Stimulated activated memory B cell treated with anti-CD40 and anti-IgM and Interleukin-4, amounts not matched to agents 10 μg/mL and 1 μg/mL and 100 μg/mL, for 72 hours (primary cell): ENCODE measurements at places on chromosomes 3 and 15.

DNA sequence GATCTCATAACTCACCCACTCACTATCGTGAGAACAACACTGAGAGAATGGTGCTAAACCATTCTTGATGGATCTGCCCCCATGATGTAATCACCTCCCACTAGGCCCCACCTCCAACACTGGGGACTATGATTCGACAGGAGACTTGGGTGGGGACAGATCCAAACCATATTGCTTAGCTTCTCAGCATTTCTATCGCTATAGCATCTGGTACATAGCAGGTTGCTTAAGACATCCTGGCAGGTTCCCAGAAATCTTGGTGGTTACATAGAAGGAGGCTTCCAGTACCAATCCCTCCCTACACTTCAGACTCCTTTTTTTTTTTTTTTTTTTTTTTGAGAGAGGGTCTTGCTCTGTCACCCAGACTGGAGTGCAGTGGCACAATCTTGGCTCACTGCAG, 487.8 kb downstream of the EDEM1 start:
- no peak overlapping the region for H3K27ac ChIP-seq
- no peaks in the 10 kb centered on the region for H3K4me1 ChIP-seq
- H3K36me3 ChIP-seq, result no peaks in the 10 kb centered on the region
- H3K4me3 ChIP-seq, result no peak overlapping the region
- no peaks in the 10 kb centered on the region for H3K27me3 ChIP-seq

- no peaks in the 10 kb centered on the region for H3K27me3 ChIP-seq
- no peak overlapping the region for H3K27ac ChIP-seq
- no peak overlapping the region for H3K4me3 ChIP-seq
Measured at GRCh38 chr3:26579116-26579515, 43.5 kb upstream of the LRRC3B start.

GRCh38 chr3:42535981-42536784, 33.7 kb downstream of the VIPR1 start:
- no peaks in the 10 kb centered on the region for H3K36me3 ChIP-seq
- H3K4me3 ChIP-seq, result no peak overlapping the region
- no peaks in the 10 kb centered on the region for H3K27me3 ChIP-seq
- no peak for ATAC-seq

GRCh38 chr3:128493570-128494366, 767 bp upstream of the GATA2 start:
- no peak for ATAC-seq
- no peak overlapping the region for H3K27ac ChIP-seq
- peaks cover 39% of the 10 kb centered on the region for H3K4me1 ChIP-seq
- no peaks in the 10 kb centered on the region for H3K36me3 ChIP-seq
- H3K4me3 ChIP-seq, result peak overlapping the region; percentile 41
- peaks cover 93% of the 10 kb centered on the region for H3K27me3 ChIP-seq

DNA sequence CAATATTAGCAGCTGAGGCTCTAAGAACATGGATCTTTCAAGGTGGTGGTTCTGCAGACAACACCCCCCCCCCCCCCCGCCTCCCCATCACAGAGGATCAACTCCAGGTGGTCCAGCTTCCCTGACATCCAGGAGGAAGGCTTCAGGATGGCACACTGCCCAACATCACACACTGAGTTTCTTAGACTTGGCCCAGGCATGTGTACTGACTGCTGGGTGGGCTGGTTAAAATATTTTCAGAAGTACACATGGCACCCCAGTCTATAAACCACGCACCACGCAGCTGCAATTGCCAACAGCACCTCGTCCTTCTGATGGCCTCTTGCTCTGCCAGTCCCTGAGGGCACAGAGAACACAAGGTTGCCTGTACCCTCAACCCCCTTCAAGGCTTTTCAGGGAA, 22.1 kb downstream of the SRPRB start:
- no peak for ATAC-seq
- H3K27ac ChIP-seq, result no peak overlapping the region
- no peaks in the 10 kb centered on the region for H3K27me3 ChIP-seq
- peaks cover 28% of the 10 kb centered on the region for H3K36me3 ChIP-seq
- no peak overlapping the region for H3K4me3 ChIP-seq

- H3K27ac ChIP-seq, result no peak overlapping the region
- H3K27me3 ChIP-seq, result no peaks in the 10 kb centered on the region
Measured at GRCh38 chr3:72437661-72438406, 410.4 kb downstream of the SHQ1 start.

DNA sequence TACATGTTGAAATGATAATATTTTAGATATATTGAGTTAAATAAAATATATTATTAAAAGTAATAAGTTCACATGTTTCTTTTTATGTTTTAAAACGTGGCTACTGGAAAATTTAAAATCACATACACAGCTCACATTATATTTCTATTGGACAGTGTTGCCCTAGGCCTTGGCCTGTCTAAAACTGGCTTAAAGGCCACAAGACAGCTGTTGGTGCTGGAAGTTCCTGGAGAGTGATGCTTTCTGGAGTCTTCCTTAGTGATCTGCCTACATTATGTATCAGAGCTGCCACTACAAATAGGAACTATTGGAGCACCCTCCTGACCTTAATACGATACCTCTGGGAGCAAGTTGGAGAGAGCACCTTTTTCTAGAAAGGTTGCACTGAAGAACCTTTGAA, 254.1 kb upstream of the C2CD4B start:
- H3K4me1 ChIP-seq, result no peaks in the 10 kb centered on the region
- H3K27me3 ChIP-seq, result peaks cover 12% of the 10 kb centered on the region
- no peaks in the 10 kb centered on the region for H3K36me3 ChIP-seq
- no peak for ATAC-seq
- H3K4me3 ChIP-seq, result no peak overlapping the region
- no peak overlapping the region for H3K27ac ChIP-seq

- ATAC-seq, result no peak
- H3K4me1 ChIP-seq, result peaks cover 9% of the 10 kb centered on the region
- H3K36me3 ChIP-seq, result no peaks in the 10 kb centered on the region
- H3K27me3 ChIP-seq, result peaks cover 39% of the 10 kb centered on the region
- H3K4me3 ChIP-seq, result no peak overlapping the region
Measured at GRCh38 chr15:76330080-76330680, 6.4 kb upstream of the ISL2 start.

DNA sequence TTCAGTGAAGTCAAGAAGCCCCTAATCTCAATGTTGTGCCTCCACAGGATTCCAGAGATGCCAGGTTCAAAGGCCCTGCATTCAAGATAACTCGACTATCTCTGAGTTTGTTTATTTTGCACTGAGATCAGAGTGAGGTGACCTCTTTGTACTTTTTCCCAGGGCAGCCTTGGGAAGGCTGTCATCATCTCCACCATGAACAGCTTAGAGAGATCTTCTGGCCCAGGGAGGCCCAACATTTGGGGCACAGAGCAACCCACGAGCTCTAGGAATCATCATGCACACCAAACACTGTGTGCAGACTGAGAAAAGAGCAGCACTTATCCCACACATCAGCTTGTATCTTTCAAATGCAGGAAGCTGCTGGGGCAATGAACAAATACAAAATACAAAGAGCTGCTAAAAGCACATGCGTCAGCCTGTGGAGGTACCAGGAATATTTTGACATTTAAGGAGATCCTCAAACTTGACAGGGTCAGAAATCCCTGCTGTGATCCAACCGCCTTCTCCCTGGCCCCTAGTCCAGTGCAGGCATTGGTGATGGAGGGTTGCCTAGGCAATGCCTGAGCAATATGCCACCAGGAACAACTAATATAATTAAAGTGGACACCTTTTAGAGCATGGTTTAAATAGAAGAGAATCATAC, 33.6 kb downstream of the TRIM42 start:
- peaks cover 8% of the 10 kb centered on the region for H3K27me3 ChIP-seq
- no peak overlapping the region for H3K27ac ChIP-seq
- ATAC-seq, result no peak

DNA sequence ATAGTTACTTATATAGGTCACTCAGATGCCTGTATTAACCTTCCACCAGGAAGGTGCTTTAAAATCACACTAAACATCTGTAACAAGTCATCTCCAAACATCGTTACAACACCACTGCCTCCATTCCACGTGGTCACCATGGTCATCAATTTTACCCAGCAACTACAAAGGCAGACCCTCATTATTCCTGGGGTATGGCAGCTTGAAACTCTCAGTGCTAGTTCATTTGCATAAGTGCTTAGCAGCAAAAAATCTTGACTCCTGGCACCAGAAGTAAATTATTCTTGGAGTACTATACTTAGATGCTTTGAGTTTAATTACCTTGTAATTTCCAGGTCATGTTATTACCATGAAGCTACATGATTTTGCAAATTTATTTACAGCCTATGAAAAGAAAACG, 250.6 kb downstream of the KBTBD8 start:
- no peaks in the 10 kb centered on the region for H3K4me1 ChIP-seq
- no peak for ATAC-seq
- H3K36me3 ChIP-seq, result no peaks in the 10 kb centered on the region
- H3K4me3 ChIP-seq, result no peak overlapping the region
- H3K27me3 ChIP-seq, result no peaks in the 10 kb centered on the region
- H3K27ac ChIP-seq, result no peak overlapping the region

- no peaks in the 10 kb centered on the region for H3K27me3 ChIP-seq
- no peak overlapping the region for H3K27ac ChIP-seq
Measured at GRCh38 chr3:171718493-171719185, 91.6 kb downstream of the PLD1 start.

GRCh38 chr3:37138816-37139215, 35.6 kb downstream of the LRRFIP2 start:
- H3K4me1 ChIP-seq, result peaks cover 10% of the 10 kb centered on the region
- no peak overlapping the region for H3K4me3 ChIP-seq

DNA sequence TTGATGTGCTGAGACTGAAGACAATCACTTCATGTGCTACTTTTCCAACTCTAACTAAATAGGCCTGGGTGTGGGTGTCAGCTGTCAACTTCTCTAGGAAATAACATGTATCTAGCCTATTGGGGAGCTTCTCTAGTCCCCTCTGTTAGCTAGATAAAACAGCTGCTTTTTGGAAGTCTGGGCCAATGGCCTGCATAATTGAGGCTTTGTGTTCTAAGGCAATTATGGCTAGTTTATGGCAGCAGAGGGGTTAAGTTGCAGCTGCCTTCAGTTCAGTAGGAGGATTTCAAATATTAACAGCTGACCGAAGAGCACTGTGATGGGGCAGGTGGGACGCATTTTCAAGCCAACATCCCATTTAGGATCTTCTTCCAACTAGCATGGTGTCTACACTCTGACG, 6.4 kb downstream of the COL8A1 start:
- H3K4me3 ChIP-seq, result no peak overlapping the region
- no peak for ATAC-seq
- no peaks in the 10 kb centered on the region for H3K27me3 ChIP-seq
- H3K4me1 ChIP-seq, result no peaks in the 10 kb centered on the region
- H3K27ac ChIP-seq, result no peak overlapping the region

GRCh38 chr3:86869566-86869965, 121.4 kb downstream of the VGLL3 start:
- no peak overlapping the region for H3K27ac ChIP-seq
- no peaks in the 10 kb centered on the region for H3K36me3 ChIP-seq
- no peak for ATAC-seq
- H3K27me3 ChIP-seq, result no peaks in the 10 kb centered on the region
- H3K4me1 ChIP-seq, result no peaks in the 10 kb centered on the region

DNA sequence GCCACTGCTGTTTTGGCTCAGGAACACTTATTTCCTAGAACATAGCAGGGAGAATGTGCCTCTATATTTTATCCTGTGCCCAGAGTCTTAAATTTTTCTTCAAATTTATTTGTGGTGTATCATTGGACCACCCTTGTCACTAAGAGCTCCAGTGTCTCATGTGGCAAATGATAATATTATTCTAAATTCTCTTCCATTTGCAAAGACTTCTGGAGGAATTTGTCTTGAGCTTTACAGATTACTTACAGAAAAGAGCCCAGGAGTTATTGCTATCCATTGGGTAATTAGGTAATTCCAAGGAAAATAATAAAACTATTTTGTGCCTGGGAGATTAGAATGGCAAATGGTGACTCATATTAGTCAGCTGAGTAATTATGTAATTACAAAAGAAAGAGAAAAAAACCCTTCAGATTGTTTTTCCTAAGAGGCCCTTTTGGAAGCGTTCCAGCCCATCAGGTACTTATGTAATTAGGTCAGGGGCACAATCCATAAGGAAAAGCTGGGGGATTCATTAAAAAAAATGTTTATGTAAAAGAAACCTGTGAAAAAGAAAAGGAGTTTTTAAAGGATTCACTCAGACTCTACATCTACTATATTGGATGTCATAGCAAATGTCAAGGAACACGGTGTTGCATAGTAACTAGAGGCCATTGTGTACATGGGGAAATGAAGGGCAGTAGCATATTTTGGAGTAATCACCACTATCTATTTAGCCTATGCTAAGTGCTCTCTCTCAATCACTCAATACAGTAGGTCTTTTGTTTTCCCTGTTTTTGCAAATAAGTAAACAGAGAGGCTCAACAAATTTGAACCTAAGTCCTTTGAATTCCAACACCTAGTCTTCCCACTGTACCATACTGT, 380.9 kb upstream of the RARB start:
- no peaks in the 10 kb centered on the region for H3K36me3 ChIP-seq
- ATAC-seq, result no peak
- H3K27ac ChIP-seq, result no peak overlapping the region
- no peaks in the 10 kb centered on the region for H3K27me3 ChIP-seq
- H3K4me1 ChIP-seq, result no peaks in the 10 kb centered on the region

DNA sequence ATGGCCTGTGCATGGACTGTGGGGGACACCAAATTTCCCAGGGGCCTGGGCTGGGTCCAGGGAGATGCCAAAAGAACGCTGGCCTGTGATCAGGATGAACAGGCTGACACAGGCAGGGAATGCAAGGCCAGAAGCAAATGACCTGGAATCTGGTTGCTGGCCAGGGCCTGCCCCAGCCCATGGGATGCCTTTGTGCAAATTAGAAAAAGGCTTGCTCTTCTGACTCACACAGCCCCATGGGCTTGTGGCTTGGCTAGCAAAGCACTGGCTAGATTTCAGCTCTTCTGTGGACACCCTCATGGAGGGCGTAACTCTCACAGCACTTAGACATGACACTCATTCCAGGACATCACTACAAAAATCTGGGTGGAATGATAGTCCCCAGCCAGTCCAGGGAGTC, 356.0 kb downstream of the SHQ1 start:
- H3K36me3 ChIP-seq, result no peaks in the 10 kb centered on the region
- H3K4me3 ChIP-seq, result no peak overlapping the region
- H3K27me3 ChIP-seq, result no peaks in the 10 kb centered on the region
- no peak overlapping the region for H3K27ac ChIP-seq

DNA sequence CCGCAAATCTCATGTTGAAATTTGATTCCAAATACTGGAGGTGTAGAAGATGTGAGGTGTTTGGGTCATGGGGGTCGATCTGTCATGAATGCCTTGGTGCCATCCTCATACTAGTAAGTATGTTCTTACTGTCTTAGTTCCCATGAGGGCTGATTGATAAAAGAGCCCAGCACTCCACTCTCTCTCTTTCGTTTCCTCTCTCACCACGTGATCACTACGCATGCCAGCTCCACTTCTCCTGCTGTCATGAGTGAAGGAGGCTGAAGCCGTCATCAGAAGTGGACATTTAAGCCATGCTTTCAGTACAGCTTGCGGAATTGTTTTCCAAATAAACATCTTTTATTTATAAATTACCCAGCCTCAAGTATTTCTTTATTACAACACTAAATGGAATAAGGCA, 6.1 kb downstream of the OR5H15 start:
- no peaks in the 10 kb centered on the region for H3K4me1 ChIP-seq
- no peaks in the 10 kb centered on the region for H3K27me3 ChIP-seq
- H3K4me3 ChIP-seq, result no peak overlapping the region
- ATAC-seq, result no peak

- peaks cover 18% of the 10 kb centered on the region for H3K27me3 ChIP-seq
- H3K4me1 ChIP-seq, result peaks cover 23% of the 10 kb centered on the region
- peak overlapping the region; percentile 27 for H3K4me3 ChIP-seq
- peak overlapping the region; percentile 31 for H3K27ac ChIP-seq
- H3K36me3 ChIP-seq, result peaks cover 12% of the 10 kb centered on the region
Measured at GRCh38 chr3:42652611-42653302, 740 bp upstream of the ZBTB47 start.
